ENCODE measurements at places on chromosomes 7 and 10.

- peak; percentile 39 for DNase-seq
Measured at GRCh38 chr10:97640868-97641811, 669 bp downstream of the PI4K2A start.

- no peak for DNase-seq
Measured at GRCh38 chr7:36752026-36752711, 27.9 kb upstream of the AOAH start.

GRCh38 chr7:1274876-1275375 is 42.3 kb downstream of the UNCX start:
- no peak for DNase-seq

- DNase-seq: peak; percentile 29
Measured at GRCh38 chr10:73576178-73576889, 14.8 kb downstream of the USP54 start.

DNA sequence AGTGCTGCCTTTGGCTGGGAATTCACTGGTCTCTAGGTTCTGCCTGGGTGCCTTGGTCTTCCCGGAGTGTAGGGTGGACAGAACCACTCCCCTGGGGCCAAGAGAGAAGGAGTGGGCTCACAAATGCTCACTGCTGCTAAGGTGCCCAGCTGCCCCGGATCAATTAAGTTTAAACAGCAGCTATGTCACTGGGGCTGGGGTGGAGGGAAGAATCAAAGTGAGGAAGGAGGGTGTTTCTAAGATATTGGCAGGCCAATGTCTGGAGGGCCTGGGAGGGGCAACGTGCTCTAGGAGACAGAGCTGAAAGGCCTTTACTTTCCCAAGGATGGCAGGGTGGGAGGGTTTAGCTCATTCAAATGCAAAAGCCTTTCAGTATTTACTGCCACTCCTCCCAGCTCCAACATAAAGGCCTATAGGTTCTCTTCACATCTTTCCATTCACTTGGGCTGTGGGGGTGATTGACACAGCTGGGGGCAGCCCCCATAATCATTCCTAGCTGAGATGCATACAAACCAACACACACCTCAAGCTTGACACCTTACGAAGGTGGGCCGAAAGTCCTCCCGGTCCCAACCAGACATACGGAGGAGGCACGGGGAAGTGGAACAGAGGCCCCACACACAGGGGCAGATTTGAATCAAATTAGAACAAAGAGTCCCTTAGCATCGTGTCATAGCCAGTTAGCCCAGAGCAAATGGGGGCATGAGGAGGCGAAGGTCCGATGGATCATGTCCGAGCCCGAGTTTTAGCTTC is 108.0 kb upstream of the EFCAB10 start:
- DNase-seq: no peak

DNA sequence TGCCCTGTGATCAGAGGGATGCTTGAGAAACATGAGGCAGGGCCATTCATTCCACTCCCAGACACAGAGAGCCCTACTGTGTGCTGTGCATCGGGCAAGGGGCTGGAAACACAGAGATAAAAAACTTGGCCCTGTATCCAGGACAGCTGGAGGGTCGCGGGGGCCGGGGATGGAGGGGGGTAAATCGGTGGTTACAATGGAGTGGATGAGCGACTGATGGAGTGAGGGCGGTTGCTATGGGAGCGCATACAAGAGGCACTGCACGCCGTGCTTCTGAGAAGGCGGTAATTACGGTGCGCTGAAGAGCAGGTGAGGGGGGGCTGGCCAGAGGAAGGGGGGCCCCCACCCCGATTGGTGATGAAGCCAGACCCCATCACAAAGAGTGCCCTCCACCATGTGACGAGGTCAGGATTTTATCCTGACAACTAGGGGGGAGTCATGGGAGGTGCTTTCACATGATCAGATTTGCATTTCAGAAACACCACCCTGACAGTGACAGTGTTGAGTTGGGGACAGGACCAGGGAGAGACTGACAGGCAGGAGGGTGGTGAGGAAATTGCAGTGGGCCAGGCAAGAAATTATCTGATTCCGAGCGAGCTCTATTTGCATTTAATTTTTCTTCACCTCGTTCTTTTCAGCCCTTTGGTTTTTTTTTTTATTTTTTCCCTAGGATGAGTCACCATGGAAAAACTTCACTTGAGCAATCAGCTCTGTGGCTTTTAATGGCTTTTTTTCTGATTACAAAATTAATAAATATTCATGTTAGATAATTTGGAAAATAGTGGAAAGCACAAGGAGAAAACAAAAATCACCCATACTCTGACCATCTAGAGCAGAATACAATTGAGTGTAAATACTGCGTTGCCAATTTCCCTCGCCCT is 7.8 kb downstream of the CPA5 start:
- peak; percentile 49 for DNase-seq

GRCh38 chr10:6458814-6459213 is 121.3 kb downstream of the PRKCQ start:
- DNase-seq: no peak

- DNase-seq: no peak
Measured at GRCh38 chr10:56178210-56178609, 182.8 kb downstream of the ZWINT start.

DNA sequence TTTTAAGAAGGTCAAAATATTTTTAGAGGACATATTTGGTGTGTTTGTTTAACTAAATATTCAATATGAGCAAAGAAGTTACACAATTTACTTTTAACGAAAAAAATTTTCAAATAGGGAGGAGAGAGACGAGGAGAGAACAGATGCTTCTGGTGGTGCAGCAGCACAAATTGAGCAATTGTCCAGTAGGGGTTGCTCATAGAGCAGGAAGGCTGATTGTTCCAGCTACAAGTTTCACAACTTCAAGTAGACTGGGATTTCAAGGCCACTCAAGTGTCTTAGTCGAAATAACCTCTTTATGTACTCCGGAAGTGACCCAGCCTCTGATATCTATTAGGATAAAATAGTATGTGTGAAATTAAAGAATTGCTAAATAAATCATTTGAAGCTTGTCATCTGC is 197.9 kb downstream of the HDAC9 start:
- DNase-seq: peak; percentile 57

GRCh38 chr7:77569514-77570232 is 32.6 kb downstream of the PTPN12 start:
- no peak for DNase-seq

- no peak for DNase-seq
Measured at GRCh38 chr10:29540016-29540415, 94.8 kb downstream of the SVIL start.

- DNase-seq: peak; percentile 9
Measured at GRCh38 chr7:88758381-88759229, 895 bp upstream of the ZNF804B start.

- no peak for DNase-seq
Measured at GRCh38 chr10:112650588-112651030, 203.6 kb downstream of the VTI1A start.

DNA sequence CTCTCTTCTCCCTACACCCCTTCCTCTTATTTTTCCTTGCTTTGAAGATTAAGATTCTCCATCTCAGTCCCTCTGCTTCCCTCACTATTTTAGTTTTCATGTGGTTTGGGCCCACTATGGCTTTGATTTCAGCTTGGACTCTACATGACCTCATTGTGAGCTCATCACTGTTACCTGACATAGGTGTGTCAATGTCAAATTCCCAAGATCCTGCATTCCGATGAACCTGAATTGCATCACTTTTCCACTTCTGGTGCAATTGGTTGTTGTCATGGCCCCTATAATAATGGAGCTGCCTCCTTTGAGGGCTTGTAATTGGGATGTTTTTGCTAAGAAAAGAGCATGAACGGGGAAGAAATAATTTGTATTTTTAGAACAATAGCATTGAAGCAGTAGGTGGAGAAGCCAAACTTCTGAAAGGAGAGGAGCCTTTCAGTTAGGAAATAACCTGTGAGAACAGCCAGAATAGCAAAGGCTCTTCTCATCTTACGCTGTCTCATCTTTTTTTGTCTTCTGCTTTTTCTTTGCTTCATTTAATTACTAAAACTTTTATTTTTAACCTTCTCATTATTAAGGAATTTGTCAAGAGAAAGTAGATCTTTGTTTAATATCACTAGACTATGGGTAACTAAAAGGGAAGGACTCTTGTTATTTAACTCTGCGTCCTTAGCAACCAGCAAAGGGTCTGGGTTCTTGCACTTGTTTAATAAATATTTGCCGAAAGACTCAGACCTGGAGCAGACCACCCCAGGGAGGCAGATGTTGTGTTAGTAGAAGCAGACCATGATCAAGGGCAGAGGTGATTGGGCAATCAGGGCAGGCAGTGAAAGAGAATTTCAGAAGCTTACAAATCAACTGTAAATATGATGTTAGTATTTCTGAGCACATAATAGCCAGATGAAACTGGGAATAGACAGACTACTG is 95.4 kb downstream of the TES start:
- no peak for DNase-seq

DNA sequence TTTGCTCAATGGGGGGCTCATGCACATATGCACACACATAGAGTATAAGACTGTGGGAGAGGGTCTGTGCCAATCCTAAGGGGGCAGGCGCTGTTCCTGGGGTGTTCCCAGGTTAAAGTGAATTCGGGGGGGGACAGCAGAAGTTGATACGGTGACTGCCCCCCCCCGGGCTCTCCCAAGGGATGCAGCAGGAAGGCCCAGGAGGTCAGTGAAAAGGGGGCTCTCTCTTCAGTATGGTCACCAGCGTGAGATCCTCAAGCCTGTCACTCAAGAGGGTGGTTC is 32.4 kb downstream of the SPDYE6 start:
- DNase-seq: no peak

- peak; percentile 81 for DNase-seq
Measured at GRCh38 chr7:104794154-104794553, 219.9 kb upstream of the KMT2E start.

GRCh38 chr10:131203456-131204357 is 107.8 kb downstream of the TCERG1L start:
- DNase-seq: no peak

DNA sequence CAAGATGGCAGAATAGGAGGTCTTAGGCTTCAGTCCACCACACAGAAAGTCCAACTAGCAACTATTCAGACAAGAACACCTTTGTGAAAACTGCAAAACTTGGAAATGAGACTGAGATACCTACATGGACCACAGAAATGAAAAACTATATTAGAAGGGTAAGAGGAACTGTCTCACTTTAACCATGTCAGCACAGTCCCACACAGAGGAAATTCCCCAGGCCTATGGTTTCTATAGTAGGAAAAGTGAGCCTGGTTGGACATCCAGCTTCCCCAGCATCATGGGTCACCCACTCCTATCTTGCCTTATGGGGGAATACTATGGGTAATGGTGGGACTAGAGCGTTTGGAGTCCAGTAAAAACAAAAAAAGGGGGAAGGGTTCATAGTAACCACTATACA is 38.8 kb upstream of the CDK6 start:
- no peak for DNase-seq

DNA sequence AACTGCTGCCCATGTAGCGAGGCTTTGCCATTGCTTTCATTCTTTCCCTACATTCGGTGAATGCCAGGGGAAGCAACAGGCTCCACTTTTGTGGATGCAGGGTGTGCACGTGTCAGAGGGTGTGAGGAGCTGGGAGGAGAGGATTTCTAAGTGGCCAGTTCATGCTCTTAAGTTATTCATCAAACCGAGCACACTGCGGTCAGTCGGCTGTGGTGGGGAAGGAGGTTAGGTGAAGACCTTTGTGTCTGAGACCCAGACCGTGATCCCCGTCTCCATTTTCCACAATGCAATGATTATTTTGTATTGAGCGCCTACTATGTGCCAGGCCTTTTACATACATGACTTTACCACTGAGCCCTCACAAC is 438.6 kb upstream of the GALNT17 start:
- peak; percentile 41 for DNase-seq

- peak; percentile 24 for DNase-seq
Measured at GRCh38 chr10:86079088-86079487, 287.5 kb downstream of the GRID1 start.

DNA sequence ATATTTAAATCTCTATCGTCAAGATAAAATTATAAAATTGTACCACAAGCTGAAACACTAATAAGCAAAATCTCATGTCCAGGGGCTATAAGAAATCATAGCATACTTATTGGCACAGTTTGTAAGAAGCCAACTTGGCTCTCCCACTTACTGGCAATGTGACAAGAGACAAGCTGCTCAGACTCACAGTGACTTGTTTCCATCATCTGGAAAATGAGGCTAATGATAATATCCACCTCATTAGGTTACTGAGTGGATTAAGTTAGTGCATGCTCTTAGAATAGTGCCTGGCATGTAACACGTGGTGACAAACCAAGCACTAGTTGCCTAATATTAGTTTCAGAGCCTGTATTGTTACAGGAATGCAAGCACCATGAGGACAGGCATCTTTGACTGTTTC is 234.4 kb downstream of the GLI3 start:
- no peak for DNase-seq

DNA sequence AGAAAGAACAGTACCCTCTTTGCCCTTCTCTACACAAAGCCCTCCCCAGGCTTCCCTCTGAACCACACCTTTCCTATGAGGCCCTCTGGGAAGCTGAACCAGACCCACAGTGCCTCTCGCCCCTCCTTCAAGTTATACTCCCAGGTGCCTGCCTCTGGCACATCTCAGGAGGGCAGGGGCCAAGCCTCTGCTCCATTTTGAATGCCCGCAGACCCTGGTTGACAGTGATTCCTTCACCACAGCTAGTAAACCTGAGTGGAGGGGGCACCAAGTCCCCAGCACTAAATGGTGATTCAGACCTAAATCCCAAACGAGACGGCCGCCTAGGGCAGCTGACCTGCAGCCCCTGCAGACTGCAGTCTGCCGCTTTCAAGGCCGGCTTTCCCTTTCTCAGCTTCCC is 230.5 kb upstream of the ZNF32 start:
- no peak for DNase-seq

GRCh38 chr7:141562036-141562435 is 10.8 kb downstream of the AGK start:
- DNase-seq: no peak

GRCh38 chr10:88565072-88565471 is 18.0 kb downstream of the RNLS start:
- DNase-seq: no peak

DNA sequence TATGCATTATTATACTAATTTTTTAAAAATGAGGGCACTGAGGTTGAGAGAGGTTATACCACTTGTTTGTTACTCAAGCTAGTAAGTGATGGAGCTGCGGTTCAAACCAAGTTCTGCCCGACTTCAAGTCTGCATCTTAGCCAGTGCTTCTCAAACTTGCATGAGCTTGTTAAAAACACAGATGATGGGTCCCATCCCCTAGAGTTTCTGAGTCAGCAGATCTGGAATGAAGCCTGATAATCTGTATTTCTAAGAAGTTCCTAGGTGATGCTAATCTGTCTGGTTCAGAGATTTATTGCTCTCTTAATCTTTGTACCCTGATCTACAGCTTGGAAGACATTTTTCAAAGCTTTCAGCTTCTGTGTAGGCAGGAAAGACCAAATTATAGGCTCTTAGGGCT is 67.7 kb upstream of the CC2D2B start:
- no peak for DNase-seq

DNA sequence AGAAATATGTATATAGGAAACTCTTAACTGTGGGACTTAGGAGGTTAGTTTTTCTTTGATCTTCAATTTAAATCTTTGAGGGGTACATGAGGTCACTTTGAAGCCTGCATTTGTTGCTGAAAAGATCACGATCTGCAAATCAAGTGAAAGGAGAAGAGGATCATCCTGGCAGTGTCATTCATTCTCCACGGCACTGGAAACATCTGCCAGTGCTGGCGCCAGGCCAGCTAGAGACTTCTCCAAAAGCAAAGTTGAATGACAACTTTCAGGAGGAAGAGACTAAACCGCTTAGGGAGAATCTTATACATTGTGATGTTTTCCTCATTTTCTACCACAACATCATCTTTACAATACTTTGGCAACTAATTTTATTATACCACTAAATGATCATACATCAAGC is 42.5 kb downstream of the MRC1 start:
- DNase-seq: no peak
